ENCODE measurements at places on chromosomes 5 and 9.

DNA sequence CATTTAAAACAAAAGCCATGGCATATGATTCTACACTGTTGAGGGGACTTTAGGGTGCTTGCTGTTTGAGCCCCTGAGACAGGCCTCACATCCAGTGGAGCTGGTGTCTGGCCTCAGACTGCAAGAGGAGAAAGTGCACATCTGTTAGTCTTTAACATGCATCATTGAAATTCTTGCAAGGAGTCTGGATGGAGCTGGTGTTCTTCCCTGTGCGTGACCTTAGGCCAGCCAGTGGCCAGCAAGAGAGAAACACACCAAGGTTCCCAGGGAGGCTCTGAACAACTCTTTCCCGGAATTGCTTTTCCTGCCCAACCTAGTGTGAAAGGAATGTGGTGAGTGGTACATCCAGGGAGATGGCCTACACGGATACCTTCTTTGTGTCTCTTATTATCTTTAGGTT is 282.8 kb upstream of the TNC start:
- peak; percentile 9 for DNase-seq

DNA sequence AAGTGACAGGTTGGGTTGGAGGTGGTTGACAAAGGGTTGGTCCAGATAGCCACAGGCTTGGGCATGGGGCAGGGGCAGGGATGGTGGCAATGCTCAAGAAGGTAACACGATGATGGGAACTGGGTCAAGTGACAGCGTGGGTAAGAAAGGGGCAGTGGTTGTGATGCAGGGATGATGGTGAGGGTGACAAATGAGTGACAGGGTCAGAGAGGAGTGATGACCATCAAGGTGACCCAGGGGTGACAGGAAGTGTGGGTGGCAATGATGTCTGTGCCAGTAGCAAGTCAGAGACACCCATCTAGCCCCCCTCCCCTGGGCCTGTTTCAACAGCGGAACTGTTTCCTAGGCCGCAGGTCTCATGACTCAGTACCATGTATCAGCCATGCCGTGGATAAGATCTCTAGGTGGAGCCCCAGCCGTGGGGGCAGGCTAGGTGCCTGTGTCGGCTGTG is 20.5 kb downstream of the AQP3 start:
- DNase-seq = no peak

DNA sequence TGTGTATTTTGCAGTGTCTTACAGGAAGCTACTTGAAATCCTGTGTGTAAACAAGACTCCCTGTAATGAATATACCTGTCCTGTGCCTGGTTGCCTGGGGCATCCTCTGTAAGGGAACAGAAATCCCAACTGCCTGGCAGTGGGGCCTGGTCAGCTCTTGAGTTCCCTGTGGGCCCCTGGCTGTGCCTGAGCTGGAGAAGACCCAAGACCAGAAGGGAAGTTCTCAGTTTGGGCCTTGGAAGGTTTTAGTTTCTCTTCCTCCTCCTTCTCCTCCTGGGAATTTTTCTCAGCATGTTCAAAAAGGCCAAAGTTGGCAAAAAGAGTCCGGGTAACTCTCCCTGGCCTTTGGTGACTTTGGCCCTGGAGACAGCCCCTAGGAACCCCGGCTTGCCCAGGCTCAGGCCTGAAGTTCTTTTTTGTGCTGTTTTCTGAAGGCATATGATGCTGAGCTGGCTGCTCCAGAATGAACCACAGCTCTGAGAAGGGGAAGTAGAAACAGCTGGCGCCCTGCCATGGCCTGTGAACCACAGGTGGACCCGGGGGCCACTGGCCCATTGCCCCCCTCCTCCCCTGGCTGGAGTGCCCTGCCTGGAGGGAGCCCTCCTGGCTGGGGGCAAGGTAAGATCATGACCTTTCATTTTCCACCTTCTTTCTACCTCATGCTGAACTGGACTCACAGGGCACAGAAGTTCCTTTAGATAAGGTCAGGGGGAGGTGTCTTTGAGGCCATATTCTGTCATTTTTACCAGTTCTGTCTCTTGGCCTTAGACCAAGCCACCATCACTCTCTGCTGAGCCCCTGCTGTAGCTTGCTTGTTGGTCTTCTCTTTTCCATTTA is 5.8 kb downstream of the TMEM268 start:
- DNase-seq = no peak

GRCh38 chr9:76316069-76316468 is 78.2 kb downstream of the RFK start:
- DNase-seq = no peak

DNA sequence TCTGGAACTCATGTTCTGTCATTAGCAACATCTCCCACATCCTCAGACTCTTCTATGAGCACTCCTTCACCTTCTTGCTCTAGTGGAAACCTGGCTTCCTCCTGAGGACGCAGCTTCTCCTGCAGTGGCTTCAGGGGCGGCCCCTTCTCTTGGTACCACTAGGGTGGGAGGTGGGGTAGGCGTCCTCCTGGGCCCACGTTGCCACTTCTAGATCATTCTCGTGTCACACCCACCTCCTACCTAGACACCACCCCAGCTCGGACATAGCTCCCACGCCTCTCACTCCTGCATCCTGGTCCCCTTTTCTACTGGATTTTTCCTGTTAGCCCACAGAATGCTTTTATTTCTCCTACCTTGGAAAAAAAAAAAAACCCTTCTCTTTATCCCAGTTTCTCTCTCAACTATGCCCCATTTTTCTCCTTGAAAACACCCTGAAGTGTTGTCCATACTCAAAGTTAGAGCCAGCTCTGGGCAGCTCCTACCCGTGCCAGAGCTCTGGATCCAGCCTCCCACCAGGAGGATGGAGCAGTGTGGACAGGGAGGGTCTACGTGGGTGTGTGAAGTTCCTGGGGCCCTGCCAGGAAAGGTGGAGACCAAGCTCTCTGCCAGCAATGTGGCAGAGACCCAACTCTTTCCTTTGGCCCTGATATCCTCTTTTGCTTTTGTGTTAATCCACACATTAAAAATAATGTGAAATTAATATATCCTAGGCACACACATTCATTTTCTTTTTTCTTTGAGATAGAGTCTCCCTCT is 179.2 kb downstream of the HSPA4 start:
- DNase-seq = no peak

DNA sequence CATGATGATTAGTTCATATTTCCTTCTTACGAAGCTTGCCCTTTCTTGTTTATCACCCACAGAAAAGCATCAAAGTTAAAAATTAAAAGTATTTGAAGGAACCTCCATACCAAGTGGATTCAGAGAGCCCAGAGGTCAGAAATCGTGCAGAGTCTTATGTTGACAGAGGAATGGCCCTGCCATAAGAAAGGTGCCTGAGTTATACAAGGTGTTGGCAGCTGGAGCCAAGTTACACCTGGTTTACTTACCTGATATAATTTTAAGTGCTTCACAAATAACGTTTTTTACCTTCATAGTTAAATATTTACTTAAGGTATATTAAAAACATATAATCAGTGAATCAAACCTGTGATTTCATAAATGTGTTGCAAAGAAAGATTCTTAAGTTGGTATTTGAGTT is 42.3 kb upstream of the DHFR start:
- no peak for DNase-seq

- DNase-seq = peak; percentile 5
These were observed 9.3 kb upstream of the TRPC7 start for GRCh38 chr5:136374638-136375037.

DNA sequence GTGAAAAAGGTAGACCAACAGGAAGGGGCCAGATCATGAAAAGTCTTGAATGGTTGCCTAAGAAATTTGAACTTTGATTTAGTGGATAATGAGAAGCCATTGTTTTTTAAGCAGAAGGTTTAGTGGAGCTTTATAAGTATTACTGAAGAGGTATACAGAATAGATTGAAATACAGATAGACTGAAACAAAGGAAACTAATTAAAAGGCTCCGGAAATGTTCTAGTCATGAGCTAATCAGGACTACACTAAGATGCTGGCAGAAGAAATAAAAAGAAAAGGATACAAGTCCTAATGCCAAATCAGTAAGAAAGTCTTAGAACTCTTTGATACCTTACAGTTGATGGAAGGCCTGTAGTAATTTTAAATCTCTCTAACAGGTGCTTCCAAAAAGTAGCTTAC is 45.7 kb upstream of the RFX3 start:
- no peak for DNase-seq

Data from Caki2 (cell line).